Tongue (tissue), 3 donors: ENCODE measurements at places on chromosomes 3 and 15. TPM values are rescaled to one million over a fixed set of nuclear protein-coding genes. Genes with fewer than 3 reads are reported as not detected.
A peak's percentile ranks its signal among the peaks of the same experiment; 100 is the strongest.

DNA sequence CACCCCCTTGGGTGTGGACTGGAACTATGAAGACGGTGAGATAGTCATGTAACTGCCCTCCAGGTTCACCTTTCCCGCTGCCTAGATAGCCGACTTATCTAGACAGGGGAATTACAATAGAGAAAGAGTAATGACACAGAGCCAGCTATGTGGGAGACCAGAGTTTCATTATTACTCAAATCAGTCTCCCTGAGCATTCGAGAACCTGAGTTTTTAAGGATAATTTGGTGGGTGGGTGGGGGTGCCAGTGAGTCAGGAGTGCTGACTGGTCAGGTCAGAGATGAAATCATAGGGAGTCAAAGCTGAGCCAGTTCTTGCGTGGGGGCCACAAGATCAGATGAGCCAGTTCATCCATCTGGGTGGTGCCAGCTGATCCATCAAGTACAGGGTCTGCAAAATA is 19.7 kb upstream of the DNAJC19 start:
- no peak for DNase-seq

GRCh38 chr3:18224426-18224825 is 200.7 kb downstream of the SATB1 start:
- DNase-seq = no peak

GRCh38 chr3:196292286-196292923 is 4.9 kb upstream of the PCYT1A start:
- DNase-seq = no peak

- DNase-seq = no peak
These were observed 23.8 kb downstream of the MEIS2 start for GRCh38 chr15:37076543-37076942.

DNA sequence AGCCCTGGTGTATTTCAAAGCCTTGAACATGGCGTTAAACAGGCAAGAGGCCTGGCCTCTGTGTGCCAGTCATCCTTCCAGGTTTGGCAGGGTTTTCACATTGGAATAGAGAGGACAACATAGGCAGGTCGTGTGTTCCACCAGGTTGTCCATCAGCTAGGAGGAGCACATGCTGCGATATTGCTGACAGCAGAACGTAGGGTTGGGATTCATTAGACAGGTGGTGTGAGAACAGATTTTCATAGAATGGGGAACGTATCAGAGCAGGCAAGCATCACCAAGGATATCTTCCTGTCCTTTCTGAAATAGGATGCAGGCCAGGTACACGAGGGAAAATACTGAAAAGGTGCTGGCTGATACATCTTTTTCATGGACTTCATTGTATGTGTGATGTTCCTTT is 26.4 kb downstream of the MINAR1 start:
- DNase-seq = no peak

GRCh38 chr3:53846134-53846850 is at the start of the genes CHDH and IL17RB:
TSS of gene CHDH (minus strand) at chr3:53846419. CDS start at chr3:53824008, 22,411 bp downstream.
TSS of gene IL17RB (plus strand) at chr3:53846568. CDS start at chr3:53846589, 21 bp downstream.
- DNase-seq = peak; percentile 68

DNA sequence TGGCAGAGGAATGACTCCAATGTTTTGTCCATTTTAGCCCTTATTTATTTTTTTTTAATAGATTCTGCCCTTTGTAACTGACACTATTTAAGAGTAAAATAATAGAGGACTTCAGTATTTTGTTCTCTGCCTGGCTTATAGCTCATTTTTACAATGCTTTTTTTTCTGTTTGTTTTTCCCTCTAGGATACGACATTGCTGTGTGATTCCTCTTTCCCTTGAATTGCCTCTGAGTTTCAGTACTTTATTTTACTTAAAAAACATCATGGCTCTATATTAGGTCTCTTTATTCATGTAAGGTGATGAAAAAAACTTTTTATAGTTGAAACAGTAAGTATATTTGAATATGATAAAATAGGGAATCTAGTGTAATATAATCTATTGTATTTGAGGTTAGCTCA is 179.1 kb downstream of the PTPRG start:
- DNase-seq = no peak

GRCh38 chr3:66138336-66139313 is 82.2 kb upstream of the SLC25A26 start:
- DNase-seq = peak; percentile 75

GRCh38 chr15:50098545-50098944 is 20.5 kb downstream of the ATP8B4 start:
- DNase-seq = no peak

DNA sequence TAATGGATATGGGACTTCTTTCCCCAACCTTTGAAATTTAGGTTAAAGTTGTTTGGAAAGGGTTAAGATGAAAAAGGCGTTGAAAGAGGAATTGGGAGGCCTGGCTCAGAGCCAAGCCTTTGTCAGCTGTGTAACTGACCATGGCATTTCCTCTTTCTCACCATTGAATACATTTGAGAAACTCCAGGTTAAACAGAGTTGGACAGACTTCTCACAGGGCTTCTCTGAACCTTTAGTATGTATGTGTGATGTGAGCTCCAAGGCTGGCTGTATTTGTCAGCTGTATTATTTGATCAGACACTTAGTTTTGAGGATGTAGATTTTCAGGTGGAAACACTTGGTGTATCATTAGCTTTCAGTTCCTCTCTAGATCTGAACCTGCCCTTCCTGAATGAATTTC is 136.4 kb upstream of the GOLGA6L4 start:
- DNase-seq = peak; percentile 58

GRCh38 chr3:25904206-25904605 is 114.3 kb downstream of the OXSM start:
- peak; percentile 35 for DNase-seq

DNA sequence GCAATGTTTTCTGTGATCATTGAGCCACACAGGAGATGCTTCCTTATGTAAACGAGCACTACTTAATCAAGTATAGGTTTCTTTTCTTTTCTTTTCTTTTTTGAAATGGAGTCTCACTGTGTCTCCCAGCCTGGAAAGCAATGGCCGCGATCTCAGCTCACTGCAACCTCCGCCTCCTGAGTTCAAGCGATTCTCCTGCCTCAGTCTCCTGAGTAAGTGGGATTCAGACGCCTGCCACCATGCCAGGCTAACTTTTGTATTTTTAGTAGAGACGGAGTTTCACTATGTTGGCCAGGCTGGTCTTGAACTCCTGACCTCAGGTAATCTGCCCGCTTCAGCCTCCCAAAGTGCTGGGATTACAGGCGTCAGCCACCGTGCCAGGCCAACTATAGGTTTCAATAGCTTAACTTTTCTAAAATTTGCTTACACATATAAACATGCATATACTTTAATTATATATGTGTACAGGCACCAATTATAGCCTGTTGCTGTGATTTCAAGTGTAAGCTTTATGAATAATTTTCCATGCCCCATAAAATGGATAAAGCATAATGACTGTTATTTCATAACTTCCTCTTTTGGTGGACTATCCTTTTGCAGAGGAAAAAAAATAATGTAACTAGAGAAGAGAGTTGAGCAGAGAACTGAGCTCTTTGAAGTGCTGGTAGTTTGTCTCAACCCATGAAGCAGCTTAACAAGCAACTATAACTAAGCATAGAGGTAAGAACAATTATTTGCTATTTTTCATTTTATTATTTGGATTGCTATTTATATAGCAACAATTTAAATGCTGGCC is 24.8 kb upstream of the MBNL1 start:
- DNase-seq = no peak

DNA sequence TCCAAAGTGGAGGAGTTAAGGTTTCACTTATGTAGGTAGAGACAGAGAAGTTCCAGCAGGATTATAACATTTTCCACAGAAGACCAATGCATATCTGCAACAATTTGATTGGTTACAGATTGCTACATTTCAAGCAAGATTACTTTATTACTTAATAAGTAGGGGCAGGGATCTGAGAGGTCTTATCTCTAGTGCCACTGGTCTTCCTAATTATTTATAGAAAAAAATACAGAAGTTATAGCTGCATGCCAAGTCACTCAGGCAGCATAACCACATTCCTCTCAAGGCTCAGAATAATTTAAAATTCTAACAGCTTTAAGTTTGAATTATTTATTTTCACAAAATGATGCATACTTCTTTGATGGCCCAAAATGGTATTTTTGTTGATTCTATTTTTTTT is 30.5 kb downstream of the RAD54L2 start:
- DNase-seq = no peak

DNA sequence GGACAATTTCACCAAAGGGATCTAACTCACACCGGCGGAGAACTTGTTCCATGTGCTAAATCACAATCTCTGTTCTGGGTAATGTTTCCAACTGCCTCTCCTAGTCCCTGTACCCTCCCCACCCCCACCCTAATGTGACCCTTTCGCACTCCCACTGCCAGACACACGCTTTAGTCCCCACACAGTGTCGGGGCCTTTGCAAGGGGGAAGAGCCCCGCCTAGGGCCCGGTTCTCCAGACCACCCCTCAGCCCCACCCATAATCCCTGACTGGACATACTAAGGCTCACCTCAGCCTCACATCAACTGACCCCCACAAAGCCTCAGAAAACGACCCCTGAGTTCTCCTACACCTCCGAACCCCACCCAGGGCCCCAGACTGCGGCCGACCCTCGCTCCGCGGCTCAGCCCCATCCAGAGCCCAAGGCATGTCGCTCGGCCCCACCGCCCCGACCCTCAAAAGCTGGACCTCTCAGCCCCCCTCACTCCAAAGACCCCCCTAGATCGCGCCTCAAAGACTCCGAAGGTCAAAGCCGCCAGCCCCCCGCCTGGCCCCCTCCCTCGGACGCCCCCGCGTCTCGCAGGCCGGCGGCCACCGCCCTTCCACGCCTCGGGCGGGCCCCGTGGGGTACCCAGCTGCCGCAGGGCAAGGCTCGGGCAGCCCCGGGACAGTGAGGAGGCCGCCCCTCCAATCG is 72.0 kb upstream of the MAP4 start:
- DNase-seq = peak; percentile 73

DNA sequence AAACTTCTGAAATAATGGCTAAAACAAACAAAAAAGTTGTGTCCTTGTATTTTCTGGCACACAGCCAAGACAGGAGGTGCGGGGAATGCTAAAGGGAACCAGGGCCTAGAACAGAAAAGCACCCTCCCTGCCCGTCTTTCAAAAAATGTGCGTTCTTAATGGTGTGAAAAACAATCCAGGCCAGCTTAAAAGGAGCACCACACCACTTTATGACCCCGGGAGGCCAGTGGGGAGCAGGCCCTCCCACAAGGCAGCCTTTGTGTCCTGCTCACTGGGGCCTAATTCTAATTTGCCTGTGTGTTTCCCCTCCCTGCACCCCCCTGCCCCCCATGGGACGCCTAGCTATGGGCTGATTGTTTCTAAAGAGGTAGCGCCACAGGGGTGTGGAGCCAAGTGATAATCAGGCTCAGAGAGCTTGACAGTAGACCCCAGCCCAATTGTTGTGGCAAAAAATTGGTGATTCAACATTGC is 181.4 kb downstream of the GREM1 start:
- DNase-seq = no peak

DNA sequence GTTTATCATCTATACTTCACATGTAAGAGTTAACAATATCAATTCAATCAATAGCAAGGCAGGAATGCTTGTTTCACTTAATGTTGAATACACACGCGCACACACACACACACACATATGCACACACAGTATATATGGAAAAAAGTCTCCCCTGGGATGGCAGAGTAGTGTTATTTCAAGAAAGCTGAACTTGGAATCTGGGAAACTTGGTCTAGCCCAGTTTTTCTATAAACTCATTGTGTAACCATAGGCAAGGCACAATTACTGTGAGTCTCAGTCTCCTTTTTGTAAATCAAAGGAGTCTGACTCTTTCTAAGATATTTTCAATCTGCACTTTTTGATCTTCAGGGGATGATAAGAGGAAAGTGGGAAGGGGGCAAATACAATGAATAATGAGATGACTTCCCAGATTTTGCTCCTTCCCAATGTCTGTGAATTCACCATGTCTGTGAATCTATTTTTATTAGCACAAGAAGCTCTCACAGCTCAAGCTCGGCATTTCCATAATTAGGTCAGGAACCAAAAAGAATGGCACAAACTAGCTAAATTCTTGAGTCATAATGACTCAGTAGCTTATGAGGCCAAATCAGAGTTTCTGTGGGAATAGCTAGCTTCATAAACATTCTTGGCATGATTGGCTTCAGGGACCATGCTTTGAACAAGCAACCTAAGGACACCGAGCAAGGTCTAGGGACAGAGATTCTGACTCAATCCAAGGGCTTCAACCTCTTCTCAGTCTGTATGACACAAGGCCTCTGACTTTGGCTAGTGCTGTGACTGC is 227.4 kb upstream of the DCBLD2 start:
- DNase-seq = peak; percentile 8

DNA sequence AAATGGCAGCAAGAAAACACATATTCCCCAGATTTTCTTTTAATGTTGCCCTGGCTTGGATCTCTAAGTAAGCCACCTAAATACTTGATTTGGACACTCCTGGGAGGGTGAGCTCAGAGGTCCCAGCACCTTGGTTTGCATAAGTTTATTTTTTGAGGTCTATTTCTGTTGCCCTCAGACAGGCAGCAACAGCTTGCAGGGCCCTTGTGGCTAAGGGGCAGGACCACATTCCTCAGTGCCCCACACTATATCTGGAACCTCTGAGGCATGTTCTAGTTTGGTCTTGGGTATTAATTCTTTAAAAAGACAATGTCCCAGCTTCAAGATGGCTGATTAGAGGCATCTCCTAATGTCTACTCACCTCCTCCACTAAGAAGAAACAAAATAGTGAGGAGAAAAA is 57.5 kb downstream of the IGSF11 start:
- DNase-seq = peak; percentile 21

DNA sequence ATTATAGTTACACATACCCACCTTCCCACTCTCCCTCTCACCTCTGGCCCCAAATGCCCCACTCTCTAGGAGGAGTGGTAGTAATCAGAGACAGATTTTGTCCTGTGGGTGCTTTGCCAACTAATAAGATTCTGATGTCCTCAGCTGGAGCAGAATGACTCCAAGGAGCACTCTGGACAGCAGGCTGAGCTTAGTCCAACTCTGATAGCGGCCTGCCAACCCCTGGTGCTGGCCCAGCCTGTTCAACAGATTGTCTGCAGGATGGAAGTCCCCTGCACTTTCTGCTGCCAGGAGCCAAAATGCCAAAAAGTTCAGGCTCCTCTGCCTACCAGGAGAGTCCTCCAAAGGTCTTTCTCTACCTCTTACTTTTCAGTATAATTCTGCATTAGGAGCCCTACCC is 160.5 kb upstream of the UMPS start:
- DNase-seq = no peak

ARGFX gene
- not detected for total RNA-seq

GOLGA6A gene
- not detected for total RNA-seq

VWA5B2 gene
- total RNA-seq = not detected

MORC1 gene
- not detected for total RNA-seq

PDIA5 gene
- total RNA-seq = 18.5 TPM

ANKRD63 gene
- total RNA-seq = 2.4 TPM

MST1R gene
- 5.7 TPM for total RNA-seq

HIGD1A gene
- total RNA-seq = 137 TPM

MST1 gene
- total RNA-seq = 8.1 TPM
